ENCODE measurements at places on chromosomes 1 and 21.

DNA sequence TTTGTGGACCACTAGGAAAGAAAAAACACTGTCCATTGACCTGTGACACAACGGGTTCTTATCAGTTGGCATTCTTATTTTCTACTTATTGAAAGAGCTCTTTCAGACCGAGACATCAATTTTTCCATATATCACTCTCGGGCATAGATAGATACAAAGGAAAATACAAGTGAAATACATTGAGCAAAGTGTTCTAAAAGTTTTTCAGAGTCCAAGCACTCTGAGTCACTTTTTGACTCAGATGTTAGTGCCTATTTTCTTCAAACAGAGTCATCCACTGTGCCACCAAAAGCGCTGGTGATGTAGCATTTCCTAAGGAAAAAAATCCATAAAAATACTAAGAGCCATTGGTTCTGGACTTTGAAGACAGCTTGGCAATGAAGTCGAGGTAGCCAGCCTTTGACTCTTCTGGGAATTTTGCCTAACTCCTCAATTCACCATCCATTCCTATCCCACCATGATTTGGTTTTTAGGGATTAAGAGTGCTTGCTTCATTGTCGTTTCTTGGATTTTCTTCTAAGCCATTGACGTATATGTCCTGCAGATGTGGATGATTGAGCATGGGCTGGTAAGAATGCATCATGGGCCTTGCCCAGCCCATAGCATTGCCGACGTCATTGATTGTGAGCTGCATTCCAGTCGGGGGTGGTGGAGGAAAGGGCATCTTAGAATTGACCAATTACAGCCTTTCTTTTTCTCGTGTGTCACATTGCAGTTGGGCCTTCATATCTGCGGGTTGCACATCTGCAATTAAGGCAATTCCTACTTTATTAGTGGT lies 10.6 kb downstream of the GALNT2 start:
- DNase-seq = no peak

- DNase-seq = no peak
These were observed 82.8 kb downstream of the DISP1 start for GRCh38 chr1:222897527-222898190.

- DNase-seq = no peak
These were observed 67.0 kb downstream of the CACHD1 start for GRCh38 chr1:64536836-64537490.

DNA sequence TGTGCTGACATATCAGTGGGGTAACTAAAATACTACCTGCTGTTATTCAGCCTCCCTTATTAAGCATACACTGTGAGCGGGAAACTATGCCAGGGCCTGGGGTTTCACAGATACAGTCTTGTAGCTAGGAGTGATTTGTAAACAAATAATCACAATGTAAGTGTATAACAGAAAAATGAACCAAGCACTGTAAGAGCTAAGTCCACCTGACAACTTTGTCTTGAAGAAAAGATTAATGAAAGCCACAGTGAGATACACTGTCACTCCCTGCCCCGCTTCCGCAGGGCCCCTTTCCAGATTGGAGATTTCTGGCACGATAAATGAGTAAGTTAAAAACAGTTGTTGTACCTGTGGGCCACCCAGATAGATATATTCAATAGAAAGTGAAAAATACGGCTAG lies 4.8 kb downstream of the RCAN3 start:
- DNase-seq = no peak

DNA sequence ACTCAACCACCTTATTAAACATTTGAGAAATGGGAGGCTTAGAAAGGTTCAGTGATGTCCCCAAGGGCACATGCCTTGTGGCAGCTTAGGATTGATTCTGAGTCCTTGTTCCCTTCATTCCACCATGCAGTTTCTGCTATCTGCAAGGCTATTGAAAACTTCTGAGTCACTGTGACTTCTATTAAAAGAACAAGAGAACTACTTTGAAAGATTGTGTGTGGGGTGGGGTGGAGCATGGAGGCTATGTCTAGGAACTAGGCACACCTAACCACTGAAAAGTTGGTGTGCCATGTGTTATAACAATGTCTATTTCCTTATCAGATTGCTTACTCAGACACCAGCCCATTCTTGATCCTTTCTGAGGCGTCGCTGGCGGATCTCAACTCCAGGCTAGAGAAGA lies 10.8 kb downstream of the MTARC1 start:
- DNase-seq = no peak

DNA sequence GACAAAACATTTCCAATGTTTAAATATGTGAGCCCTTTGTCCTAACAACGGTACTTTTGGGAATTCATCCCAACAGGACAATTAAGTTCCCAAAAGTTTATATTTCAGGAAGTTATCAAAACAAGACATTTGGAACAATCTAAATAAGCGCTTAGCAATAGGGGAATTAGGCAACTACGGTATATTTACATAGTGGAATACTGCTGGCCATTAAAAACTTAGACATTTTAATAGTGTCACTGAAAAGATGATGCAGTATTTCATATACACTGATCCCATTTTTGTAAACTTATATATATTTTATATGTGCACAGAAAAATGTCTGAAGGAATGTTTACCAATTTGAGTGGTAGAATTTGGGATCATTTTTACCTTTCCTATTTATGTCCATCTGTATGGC lies 20.8 kb downstream of the UBR4 start:
- DNase-seq = no peak

GRCh38 chr1:162983671-162984425 lies 85.3 kb upstream of the RGS4 start:
- DNase-seq = no peak

DNA sequence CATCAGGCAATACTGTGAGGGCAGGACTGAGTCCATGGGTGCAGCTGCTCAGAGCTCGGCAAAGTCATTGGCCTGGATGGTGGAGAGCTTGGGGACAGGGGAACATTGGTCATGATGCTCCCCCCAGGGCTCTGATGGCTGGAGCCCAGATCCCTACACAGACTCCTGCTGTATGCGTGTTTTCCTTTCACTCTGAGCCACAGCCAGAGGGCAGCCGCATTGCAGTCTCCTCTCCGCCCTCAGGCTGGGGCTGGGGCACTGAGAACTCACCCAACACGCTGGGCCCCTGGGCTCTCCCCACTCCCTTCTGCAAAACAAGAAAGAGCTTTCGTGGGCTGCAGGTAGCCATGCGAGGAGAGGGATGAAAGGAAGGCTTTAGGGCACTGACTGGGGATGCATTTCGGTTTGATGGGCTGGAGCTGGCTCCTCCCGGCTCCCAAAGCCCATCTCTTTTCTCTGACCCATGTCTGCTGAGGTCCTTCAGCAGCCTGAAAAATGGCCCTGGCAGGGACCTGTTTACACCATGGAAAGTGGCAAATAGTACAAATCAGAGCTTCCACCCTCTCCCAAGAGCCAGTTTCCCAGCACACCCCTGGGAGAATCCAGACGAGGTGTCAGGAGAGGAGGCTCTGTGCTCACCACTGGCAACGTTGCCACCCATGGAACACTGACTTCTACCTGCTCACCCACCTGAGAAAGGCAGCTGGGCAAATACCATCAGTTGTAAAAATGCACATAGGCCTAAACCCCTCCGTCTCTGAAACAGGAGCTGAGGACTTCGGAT lies 43.8 kb downstream of the CAPN2 start:
- no peak for DNase-seq

DNA sequence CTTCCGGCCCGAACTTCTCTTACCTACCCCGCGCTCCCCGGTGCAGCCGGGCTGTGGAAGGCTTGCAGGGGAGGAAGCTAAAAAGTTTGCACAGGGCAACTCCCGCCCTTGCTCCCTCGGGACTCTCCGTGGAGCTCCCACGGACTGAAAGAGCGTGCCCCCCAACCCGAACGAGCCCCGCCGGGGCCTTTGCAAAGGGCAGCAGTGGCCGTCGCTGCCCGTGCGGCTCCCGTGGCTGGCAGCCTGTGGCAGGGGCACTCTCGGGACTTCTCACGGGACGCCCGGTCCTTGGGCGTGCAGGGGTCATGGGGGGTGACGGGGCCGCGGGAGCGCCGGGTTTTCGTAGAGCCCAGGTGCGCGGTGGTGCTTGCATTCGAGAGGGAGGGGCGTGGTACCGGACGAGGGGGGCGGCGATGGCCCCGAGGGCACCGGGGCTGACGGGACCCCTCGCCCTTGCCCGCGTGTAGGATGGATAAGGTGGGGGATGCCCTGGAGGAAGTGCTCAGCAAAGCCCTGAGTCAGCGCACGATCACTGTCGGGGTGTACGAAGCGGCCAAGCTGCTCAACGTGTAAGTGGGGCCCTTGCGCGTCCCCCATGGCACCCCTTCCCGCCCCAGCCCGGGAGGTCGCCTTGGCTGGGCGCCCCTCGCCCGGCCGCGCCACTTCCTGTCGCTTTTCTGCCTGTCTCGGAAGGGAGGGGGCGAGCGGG lies 711 bp downstream of the GADD45A start:
- peak; percentile 45 for DNase-seq

- peak; percentile 58 for DNase-seq
These were observed at the start of gene RBM11 for GRCh38 chr21:14215971-14216641. RBM11 (plus strand) TSS chr21:14216157; CDS start chr21:14216187, 30 bp downstream.

DNA sequence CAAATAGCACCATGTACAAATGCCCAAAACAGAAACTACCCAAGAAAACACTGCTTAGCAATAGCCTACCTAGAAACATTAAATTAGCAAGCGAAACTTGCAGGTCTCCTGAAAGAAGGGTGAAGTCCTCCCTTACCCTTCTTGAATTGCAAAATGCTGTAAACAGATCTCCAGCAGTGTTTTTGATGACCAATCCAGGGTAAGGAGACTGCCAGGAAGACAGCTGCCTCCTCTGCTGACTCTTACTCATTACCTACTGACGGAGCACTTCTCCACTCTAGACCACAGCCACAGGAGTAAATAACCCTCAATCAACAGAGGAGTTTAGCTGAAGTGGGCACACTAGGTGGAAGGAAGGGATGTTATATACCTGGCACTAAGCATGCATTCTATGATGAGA lies 32.2 kb upstream of the GADD45A start:
- DNase-seq = no peak

DNA sequence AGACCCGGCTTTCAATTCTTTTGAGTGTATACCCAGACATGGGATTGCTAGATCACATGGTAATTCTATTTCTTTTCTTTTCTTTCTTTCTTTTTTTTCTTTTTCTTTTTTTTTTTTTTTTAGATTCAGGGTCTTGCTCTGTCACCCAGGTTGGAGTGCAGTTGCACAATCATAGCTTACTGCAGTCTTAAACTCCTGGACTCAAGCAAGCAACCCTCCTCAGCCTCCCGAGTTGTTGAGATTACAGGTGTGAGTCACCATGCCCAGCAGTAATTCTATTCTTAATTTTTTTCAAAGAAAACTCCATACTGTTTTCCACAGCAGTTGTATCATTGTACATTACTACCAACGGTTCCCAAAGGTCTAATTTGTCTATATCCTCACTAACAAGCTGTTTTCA lies 13.5 kb upstream of the RNF186 start:
- DNase-seq = no peak

DNA sequence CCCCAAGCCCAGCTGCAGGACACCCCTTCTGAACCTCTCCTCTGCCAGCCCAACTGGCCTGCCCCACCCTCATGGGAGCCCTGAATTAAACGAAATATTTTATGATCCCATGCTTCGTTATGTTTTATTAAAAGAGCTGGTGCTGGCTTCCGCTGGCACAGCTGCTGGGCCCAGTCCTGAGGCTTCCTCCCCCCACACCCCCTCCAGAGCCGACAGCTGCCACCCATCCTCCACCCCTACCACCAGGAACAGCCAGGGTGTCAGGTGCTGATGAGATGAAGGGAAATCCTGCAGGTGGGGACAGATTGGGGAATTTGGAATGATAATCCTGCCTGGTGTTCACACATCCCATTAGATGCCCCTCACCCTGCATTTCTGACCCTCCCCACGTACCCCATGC lies 19.0 kb downstream of the IGSF21 start:
- DNase-seq = no peak

DNA sequence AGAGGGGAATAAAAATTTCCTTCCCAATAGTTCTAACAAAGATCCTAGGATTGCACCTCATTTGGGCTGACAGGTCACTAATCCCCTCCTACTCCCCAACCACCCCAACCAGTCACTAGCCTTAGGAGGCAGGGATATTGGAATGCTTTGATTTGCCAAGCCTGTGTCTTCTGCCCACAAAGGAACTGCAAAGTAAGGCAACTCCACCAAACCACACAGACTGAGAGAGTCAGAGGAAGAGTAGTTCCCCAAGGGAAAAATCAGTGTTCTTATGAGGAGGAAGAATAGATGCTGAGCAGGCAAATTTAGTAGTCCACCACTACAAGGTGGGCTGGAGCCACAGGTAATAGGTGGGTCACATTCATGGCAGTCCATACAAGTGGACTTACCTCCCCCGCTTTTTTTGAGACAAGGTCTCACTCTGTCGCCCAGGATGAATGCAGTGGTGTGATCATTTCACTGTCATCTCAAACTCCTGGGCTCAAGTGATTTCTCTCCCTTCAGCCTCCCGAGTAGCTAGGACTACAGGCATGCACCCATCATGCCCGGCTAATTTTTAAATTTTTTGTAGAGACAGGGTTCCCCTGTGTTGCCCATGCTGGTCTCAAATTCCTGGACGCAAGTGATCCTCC lies 3.7 kb upstream of the TMEM39B start:
- no peak for DNase-seq

DNA sequence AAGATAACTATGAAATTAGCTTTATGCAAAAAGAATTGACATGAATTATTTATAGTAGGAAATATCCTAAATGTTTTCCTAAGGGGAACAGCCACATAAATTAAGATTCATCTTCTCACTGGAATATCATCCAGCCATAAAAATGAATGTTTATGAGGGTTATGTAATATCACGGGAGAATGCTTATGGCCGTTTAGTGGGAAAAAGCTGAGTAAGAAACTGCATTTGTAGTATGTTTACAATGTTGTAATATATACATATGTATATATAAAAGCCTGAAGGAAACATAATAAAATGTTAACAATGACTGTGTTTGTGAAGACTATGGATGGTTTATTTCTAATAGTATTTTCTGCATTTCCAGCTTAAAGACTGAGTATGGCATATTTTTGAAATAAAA lies 152.3 kb upstream of the DNAH14 start:
- DNase-seq = no peak

GRCh38 chr1:154999571-155000410 lies 2.8 kb upstream of the ZBTB7B start:
- peak; percentile 72 for DNase-seq

DNA sequence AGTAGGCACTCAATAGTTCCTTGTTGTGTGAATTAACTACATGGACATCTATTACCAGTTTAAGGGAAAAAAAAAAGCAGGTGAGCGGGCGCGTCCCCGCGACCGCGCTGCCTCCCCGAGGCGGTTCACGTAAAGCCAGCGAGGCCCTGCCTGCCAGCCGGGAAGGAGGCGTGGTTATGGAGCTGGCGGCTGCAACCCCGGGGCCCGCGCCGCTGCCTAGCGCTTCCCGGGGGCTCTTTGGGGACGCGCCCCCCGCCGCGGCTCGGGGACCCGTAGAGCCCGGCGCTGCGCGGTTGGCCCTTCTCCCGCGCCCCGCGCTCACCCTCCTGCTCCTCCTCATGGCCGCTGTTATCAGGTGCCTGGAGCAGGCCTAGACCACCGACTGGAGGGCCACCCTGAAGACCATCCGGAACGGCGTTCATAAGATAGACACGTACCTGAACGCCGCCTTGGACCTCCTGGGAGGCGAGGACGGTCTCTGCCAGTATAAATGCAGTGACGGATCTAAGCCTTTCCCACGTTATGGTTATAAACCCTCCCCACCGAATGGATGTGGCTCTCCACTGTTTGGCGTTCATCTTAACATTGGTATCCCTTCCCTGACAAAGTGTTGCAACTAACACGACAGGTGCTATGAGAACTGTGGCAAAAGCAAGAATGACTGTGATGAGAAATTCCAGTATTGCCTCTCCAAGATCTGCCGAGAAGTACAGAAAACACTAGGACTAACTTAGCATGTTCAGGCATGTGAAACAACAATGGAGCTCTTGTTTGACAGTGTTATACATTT lies 2.6 kb upstream of the CC2D1B start:
- DNase-seq = peak; percentile 47

- no peak for DNase-seq
These were observed 159.9 kb upstream of the RAB4A start for GRCh38 chr1:229110986-229111385.
